ENCODE measurements at places on chromosomes 12 and 14.

DNA sequence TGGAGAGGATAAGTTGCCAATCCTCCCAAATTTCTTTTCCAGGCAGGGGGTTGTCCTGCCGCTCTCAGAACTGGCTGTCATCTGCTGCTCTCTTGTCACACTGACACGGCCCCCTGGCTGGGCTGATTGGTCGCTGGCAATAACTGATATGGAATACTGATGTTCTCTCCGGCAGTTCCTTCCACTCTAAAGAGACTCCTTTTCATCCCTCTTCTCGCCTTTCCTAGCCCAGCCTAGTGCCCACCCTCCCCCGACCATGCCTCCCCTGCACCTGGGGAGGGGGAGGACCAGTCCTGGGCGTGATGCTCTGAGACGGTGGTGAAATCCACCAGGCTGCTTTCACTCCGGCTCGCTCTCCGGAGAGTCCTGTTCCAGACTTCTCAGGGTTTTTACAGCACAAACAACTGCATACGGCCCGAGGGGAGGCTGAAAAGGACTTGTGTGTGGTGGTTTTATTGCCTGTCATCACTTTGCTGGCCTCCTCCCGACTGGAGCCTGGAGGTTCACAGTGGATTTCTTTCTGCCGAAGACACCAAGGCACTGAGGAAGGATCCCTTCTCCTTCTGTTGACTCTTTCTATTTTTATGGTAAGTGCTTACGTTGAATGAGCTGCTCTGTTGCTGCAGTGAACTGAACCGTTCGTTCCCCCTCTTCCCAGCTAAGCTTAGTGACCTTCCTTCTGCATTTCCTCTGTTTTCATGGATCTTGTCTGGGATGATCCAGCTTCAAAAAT is at the start of gene ANO4:
TSS of gene ANO4 (plus strand) at position 336 of the 733 bp plus-strand sequence. CDS start 107,010 bp downstream, outside the sequence.
- H3K4me1 ChIP-seq = peaks cover 30% of the 10 kb centered on the region
- H3K4me3 ChIP-seq = peak within 1 kb of the TSS; percentile 67
- no peaks in the 10 kb centered on the region for H3K27me3 ChIP-seq
- H3K36me3 ChIP-seq = no peaks in the 10 kb centered on the region

GRCh38 chr12:132222096-132222807 is 78.0 kb downstream of the NOC4L start:
- H3K4me3 ChIP-seq = no peak overlapping the region
- H3K27me3 ChIP-seq = peaks cover under 1% of the 10 kb centered on the region
- DNase-seq = no peak
- H3K4me1 ChIP-seq = no peaks in the 10 kb centered on the region
- no peak overlapping the region for H3K27ac ChIP-seq

GRCh38 chr14:26282578-26282977 is 315.3 kb downstream of the NOVA1 start:
- no peak overlapping the region for H3K27ac ChIP-seq
- DNase-seq = no peak
- H3K4me1 ChIP-seq = no peaks in the 10 kb centered on the region
- H3K27me3 ChIP-seq = no peaks in the 10 kb centered on the region
- no peaks in the 10 kb centered on the region for H3K36me3 ChIP-seq
- no peak overlapping the region for H3K4me3 ChIP-seq

GRCh38 chr14:20002319-20002718 is 356 bp downstream of the OR4Q2 start:
- H3K27ac ChIP-seq = no peak overlapping the region
- no peak for DNase-seq
- no peaks in the 10 kb centered on the region for H3K36me3 ChIP-seq
- H3K4me1 ChIP-seq = no peaks in the 10 kb centered on the region

Data from astrocyte (in vitro differentiated cells and primary cell).